ENCODE measurements at places on chromosomes 16 and 17.

GRCh38 chr17:75205793-75206163 is 299 bp downstream of the NUP85 start:
- no peak for DNase-seq

- DNase-seq: no peak
Observed at GRCh38 chr16:63581570-63581969, 1540.3 kb downstream of the CDH11 start.

DNA sequence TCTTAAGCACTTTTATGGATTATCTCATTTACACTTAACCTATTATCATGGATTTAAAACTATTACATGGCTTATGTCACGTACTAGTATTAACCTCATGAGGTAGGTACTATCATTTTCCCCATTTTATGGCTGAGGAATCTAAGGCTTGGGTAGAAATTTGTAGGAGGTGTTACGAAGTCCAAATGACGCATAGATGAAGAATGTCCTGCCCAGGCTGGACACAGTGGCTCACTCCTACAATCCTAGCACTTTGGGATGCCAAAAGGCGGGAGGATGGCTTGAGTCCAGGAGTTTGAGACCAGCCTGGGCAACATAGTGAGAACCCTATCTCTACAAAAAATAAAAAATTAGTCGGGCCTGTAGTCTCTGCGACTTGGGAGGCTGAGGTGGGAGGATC is 4.8 kb upstream of the C1QL1 start:
- DNase-seq: no peak

- no peak for DNase-seq
Observed at GRCh38 chr17:46212634-46213435, 19.6 kb upstream of the KANSL1 start.

- DNase-seq: peak; percentile 77
Observed at GRCh38 chr17:37643118-37643766, at the start of gene DDX52. TSS of gene DDX52 (minus strand) at chr17:37643446. CDS start at chr17:37643420, 26 bp downstream.

DNA sequence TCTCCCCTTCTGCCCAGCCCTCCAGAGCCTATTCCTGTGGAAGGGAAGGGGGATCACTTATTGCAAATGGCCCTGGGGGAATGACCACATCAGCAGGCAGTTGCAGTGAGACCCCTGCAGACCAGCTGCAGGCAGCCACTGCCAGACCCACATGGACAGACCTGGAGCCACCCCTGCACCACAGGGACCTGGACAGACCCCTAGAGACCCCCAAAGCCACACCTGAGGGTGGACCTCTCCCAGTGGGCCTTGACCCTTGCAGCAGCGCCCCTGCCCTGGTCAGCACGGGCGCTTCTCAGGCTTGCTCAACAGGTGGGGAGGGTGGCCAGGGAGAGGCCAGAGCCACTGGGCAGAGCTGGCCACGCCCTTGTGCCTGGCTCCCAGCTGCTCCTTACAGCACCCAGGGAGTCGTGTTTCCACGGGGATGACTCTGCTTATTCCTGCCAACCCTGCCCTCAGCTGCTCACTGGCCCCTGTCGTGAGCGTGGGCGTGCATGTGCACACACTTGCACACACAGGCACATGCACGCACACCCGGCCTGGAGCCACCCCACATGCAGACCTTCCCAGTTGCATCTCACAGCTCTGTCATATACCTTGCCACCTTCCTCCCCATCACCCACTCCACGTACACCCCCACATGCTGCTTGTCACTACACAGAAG is 1.3 kb upstream of the SCN4A start:
- DNase-seq: no peak

- DNase-seq: no peak
Observed at GRCh38 chr17:13520899-13521572, 80.7 kb downstream of the HS3ST3A1 start.

- DNase-seq: no peak
Observed at GRCh38 chr17:33266116-33266515, 27.0 kb downstream of the ASIC2 start.

- no peak for DNase-seq
Observed at GRCh38 chr17:80929449-80929848, 62.2 kb upstream of the CHMP6 start.

GRCh38 chr16:3738541-3738940 is 21.2 kb upstream of the TRAP1 start:
- no peak for DNase-seq

GRCh38 chr17:45812102-45812501 is 28.0 kb downstream of the CRHR1 start:
- DNase-seq: no peak

- no peak for DNase-seq
Observed at GRCh38 chr16:68369697-68370580, 59.1 kb downstream of the PRMT7 start.

- no peak for DNase-seq
Observed at GRCh38 chr17:36869856-36870719, 67.2 kb upstream of the LHX1 start.

- DNase-seq: no peak
Observed at GRCh38 chr17:73544333-73544732, 99.9 kb downstream of the SDK2 start.

- no peak for DNase-seq
Observed at GRCh38 chr16:85104147-85104546, 8.1 kb downstream of the CIBAR2 start.
